ENCODE measurements at places on chromosomes 1 and 21. TPM values are rescaled to one million over a fixed set of nuclear protein-coding genes. Genes with fewer than 3 reads are reported as not detected.

GRCh38 chr1:107439567-107439966 is 298.7 kb downstream of the NTNG1 start:
- no peak for DNase-seq
- H3K36me3 ChIP-seq, result no peaks in the 10 kb centered on the region
- no peak overlapping the region for H3K4me3 ChIP-seq

- no peak for DNase-seq
- H3K27me3 ChIP-seq, result no peaks in the 10 kb centered on the region
- no peak overlapping the region for H3K27ac ChIP-seq
- no peaks in the 10 kb centered on the region for H3K36me3 ChIP-seq
Observed at GRCh38 chr1:244077473-244078220, 26.6 kb downstream of the ZBTB18 start.

DNA sequence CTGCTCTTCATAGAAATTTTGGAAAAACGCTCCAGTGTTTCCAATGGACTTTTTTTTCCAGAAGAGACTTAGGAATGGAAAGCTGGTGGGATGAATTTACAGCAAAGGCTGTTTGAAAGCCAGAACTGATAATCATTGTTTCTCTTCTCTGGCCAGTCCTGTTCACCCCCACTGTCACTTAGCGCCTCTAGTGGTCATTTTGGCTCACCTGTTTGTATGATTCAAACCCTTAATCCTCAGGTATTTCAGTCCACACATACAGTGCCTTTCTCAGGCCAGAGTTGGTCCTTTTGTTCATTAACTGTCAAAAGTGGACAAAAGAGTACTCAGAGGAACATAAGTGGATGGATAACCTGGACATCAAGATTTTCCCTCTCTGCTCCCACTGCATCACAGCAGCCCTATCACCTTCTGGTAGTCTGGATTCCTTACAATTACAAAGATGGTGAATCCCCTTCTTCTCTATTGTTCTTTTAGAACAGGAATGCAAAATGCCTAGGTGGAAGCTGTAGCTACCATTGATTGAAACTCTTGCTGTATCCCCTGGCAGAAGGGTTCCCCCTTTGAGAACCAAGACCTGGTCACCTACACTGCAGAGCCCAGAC is 177.6 kb upstream of the OLFM3 start:
- no peaks in the 10 kb centered on the region for H3K27me3 ChIP-seq
- H3K27ac ChIP-seq, result no peak overlapping the region
- no peaks in the 10 kb centered on the region for H3K4me1 ChIP-seq

- no peak overlapping the region for H3K27ac ChIP-seq
- no peaks in the 10 kb centered on the region for H3K36me3 ChIP-seq
- peak; percentile 60 for DNase-seq
- peaks cover 3% of the 10 kb centered on the region for H3K4me1 ChIP-seq
- H3K27me3 ChIP-seq, result no peaks in the 10 kb centered on the region
Observed at GRCh38 chr1:1299686-1300351, 7.9 kb downstream of the ACAP3 start.

DNA sequence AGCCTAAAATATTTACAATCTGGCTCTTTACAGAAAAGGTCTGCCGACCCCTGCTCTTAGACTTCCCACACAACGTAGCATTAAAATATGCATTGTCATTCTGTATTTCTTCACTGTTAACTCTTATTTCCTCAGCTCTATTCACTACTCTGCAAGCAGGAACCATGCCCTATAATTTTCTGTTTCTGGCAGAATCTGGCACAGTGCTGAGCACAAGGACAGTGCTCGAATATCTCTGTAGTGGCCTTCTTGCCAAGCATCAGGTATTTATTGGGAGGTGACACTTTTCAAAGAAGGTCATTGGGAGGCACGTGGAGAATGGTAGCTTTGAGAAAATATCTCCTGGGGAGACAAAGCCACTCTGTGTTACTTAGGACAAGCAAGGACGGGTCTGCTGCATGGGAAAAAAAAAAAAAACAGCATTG is 77.9 kb downstream of the PSMG1 start:
- H3K36me3 ChIP-seq, result no peaks in the 10 kb centered on the region
- no peak overlapping the region for H3K4me3 ChIP-seq
- no peaks in the 10 kb centered on the region for H3K4me1 ChIP-seq
- no peaks in the 10 kb centered on the region for H3K27me3 ChIP-seq

- H3K4me3 ChIP-seq, result no peak overlapping the region
- H3K4me1 ChIP-seq, result no peaks in the 10 kb centered on the region
- peak; percentile 40 for DNase-seq
- no peaks in the 10 kb centered on the region for H3K27me3 ChIP-seq
Observed at GRCh38 chr1:91791103-91791502, 94.8 kb downstream of the TGFBR3 start.

TEDDM1 gene
- not detected for total RNA-seq

EPHA10 gene
- 3.8 TPM for total RNA-seq

APOBEC4 gene
- total RNA-seq, result not detected

ORC1 gene
- 0.16 TPM for total RNA-seq

CHAF1B gene
- 3.3 TPM for total RNA-seq

SLC45A1 gene
- total RNA-seq, result 0.75 TPM
